H7 (cell line): ENCODE measurements at places on chromosomes 16 and 17.
A peak's percentile ranks its signal among the peaks of the same experiment; 100 is the strongest.

- no peak for DNase-seq
Measured at GRCh38 chr16:69888005-69888590, 63.0 kb upstream of the CLEC18A start.

DNA sequence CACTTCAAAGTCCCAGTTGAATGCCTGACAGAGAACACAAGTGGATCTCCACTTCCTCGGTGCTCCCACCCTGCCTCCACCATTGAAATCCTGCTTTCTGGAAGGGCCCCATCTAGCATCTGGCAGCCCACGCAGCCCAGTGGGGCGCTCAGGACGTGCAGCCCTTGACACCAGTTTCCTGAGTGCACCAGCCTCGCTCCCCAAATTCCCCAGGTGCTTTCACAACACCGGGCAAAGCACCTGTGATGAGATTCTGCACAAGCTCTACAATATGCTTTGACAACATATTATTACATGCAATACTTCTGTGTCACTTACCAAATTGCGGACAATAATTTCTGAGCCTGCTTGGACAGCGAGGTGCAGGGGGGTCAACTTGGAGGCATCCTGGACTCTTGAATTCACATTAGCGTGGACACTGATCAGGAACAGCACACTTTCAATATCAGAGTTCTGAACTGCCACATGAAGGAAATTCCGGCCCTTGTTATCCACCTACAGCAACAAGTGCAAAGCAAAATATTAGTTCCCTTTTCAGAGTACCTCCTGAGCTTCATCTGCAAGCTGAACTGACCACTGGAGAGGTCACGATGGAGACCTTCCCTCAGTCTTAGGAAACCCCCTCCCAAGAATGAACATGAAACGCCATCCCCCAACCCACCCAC is 33.9 kb downstream of the CYB5D2 start:
- no peak for DNase-seq

- DNase-seq: no peak
Measured at GRCh38 chr16:71351558-71351901, 7.0 kb upstream of the CALB2 start.

DNA sequence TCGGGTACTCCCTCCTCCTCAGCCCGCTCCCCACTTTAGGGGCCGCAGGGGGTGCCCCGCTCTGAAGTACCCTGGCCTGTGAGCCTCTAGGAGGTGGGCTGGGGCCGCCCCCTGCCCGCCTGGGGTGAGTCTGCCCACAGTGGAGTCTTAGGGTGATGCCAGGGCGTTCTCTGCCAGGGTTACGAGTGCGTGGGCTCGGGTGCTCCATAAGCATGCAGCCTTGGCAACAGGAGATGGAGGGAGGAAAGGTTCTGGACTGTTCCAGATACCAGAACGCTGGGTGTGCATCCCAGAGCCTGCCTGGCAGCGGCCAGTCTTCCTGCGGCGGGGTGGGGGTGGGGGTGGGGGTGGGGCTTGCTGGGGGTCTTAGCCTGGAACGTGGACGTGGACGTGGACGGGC is 15.9 kb downstream of the CACNA1H start:
- peak; percentile 62 for DNase-seq

- no peak for DNase-seq
Measured at GRCh38 chr17:57972151-57972550, 15.9 kb downstream of the VEZF1 start.

GRCh38 chr17:30379903-30380381 is 1.2 kb downstream of the CPD start:
- DNase-seq: peak; percentile 23

DNA sequence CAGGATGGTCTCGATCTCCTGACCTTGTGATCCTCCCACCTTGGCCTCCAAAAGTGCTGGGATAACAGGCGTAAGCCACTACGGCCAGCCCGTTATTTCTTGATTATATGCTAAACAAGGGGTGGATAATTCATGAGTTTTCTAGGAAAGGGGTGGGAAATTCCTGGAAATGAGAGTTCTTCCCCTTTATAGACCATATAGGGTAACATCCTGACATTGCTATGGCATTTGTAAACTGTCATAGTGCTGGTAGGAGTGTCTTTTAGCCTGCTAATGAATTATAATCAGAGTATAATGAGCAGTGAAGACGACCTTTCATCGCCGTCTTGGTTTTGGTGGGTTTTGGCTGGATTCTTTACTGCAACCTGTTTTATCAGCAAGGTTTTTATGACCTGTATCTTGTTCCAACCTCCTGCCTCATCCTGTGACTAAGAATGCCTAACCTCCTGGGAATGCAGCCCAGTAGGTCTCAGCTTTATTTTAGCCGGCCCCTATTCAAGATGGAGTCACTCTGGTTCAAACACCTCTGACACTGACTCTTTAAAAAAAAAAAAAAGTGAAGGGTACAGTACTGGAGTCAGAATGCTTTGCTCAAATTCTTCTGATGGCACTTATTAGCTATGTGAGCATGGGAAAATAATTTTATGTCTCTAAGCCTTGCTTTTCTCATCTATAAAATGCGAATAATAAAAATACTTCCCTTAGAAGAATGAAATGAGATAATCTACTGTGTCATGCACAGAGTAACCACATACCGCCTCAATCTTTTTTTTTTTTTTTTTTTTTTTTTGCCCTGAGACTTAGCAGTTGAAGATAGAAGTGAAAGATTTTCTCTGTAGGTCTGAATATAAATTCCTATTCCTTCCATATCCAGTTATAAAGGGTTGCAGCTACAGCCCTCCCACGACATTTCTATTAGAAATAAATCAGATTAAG is 5.1 kb upstream of the CALCOCO2 start:
- no peak for DNase-seq

GRCh38 chr16:74462361-74462760 is 41.1 kb upstream of the CLEC18B start:
- no peak for DNase-seq

DNA sequence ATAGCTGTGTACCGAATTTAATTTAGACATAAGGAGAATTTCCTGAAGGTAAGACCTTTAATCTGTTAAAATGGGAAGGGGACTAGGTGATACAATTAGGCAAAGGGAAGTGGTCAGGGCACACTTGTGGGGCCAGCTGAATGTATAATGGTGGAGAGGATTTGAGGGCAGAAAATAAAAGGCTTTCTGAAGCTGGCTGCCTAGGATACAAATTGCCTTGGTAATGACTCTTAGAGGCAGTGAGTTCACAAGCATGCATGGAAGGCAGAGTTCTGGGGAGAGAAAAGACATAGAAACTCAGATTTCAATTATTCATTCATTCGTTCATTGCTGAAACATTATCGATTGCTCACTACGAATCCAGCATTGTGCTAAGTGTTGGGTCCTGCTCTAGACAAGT is 12.4 kb upstream of the NFAT5 start:
- DNase-seq: no peak

DNA sequence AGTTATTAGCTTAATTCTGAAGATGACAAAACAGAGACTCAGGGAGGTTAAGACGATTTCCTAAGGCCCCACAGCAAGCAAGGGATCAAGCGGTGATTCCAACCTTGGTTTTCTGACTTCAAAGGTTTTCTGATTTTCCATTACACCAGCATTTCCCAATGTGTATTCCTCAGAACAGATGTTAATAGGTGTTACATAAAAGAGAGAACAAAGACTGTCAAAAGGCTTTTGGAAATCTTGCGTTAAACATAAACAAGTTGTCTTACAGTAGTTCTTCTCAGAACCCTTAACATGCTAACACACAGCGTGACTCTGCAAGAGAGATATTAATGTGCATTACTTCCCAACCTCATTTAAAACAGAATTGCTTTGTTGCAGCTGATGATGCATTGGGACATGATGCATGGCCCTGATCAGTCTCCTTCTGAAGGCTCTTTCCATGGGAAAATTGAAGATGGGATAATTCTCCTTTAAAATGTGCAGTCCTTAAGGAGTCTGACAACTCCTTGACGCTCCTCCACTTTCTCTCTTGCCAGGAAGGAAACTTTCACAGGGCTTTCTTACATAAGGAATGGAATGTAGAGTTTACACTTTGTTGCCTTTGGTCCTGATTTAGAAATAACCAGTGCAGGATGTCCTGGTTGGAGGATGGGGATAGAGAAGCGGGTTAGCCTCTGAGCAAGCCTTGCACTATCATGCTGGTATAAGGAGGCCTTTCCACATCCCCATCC is 21.5 kb upstream of the MMD start:
- no peak for DNase-seq

- DNase-seq: peak; percentile 53
Measured at GRCh38 chr16:71402007-71402406, 39.8 kb downstream of the TLE7 start.

DNA sequence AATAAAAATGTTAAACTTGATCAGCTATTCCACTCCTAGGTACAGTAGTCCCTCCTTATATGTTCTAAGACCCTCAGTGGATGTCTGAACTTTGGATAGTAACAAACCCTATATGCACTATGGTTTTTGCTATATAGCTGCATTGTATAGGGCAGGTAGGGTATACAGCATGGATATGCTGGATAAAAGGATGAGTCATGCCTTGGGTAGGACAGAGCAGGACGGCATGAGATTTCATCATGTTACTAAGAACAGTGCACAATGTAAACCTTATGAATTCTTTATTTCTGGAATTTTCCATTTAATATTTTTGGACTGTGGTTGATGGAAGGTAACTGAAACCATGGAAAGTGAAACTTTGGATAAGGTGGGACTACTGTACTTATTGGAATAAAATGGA is 235.1 kb downstream of the CEP112 start:
- DNase-seq: no peak

DNA sequence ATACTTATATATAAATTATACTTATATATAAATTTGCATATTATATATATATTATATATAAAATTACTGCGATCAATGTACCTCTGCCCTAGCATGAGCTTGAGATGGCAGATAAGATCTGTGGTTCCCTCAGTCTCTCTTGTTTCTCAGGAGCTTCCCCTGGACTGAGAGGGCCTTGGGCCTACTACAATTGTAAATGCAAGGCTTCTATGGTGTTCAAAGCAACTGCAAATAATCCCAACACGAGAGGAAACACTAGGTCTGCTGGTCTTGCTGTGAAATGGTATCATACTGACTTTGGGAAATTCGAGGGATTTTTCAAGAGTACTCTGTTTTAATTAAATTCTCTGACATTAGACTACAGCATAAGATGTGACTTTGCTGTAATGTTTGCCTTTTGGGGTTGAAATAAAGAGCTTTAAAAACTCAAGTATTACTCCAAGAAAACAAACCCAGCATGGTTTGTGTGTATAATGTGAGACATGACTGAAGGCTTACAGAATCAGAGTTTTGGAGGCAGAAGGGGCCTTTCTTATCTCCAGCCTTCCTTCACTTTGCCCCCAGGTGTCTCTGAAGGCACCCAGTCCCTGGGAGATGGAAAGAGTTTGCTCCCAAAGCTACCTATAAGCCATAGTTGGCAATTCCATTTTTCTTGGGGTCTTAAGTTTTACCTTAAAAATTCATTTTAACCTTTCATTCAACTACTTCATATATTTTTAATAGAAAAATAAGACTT is 24.2 kb downstream of the ACSM1 start:
- no peak for DNase-seq

DNA sequence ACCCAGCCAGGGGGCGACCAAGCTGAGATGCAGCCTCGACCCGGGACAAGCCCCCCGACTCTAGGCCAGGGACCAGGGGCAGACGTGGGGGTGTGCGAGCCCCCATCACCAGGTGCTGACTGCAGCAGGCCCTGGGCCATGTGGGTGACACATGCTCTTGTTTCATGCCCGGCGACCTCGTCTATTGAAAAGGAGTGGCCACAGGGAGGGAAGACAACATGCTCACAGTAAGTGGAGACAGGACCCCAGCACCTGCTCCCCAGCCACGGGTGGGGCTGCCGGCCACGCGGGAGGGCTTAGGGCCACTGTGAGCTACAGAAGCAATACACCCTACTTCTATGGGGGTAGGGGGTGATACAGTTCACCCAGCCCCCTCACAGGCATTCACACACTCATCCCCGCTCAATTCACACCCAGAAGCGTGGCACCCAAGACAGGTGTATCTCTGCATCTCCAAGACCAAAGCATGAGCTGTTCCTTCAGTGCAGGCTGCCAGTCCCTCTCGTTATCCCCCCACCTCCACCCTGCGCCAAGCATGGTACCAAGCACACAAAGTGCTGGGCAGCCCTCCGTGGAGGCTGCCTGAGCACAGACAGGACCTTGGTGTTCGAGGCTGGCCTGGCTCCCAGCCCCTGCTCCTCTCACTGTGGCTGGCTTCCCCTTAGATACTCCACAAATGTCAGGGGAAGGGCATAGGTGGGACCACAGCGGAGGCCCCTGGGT is 13.6 kb downstream of the VASN start:
- DNase-seq: no peak

DNA sequence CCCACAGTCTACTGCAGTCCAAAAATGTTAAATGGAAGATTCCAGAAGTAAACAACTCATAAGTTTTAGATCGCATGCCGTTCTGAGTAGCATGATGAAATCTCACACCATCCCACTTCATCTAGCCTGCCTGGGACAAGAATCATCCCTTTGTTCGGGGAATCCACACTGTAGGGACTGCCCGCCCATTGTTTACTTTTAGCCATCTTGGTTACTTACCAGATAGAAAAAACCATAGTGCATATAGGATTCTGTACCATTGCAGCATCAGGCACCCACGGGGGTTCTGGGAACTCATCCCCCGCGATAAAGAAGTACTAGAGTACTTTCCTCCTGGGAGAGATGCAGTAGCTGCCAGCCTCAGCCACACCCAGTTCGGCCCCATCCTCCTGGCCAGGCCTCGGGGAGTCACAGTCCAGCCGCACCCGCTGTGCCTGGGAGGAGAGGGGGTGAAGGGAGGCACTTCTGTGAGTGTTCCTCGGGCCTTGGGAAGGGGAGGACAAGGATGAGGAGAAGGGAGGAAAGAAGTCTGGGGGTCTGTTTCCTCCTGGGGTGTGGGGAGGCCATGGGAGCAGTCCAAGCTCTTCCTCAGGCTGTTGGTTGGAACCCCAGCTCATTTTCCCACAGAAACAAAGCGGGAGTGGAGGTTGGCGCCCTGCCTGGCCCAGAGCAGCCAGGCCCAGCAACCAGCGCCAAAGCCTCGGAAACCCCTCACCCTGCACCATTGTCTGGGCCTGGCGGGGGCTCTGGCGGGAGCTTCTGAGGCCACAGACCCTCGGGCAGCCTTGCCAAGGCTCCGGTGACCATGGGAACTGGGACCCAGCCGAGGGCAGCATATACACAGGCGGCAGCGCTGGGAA is 8.9 kb downstream of the TRIM47 start:
- peak; percentile 61 for DNase-seq
